Breast epithelium (tissue), 4 donors: ENCODE measurements at places on chromosomes 2 and 18.
A peak's percentile ranks its signal among the peaks of the same experiment; 100 is the strongest.

GRCh38 chr2:126915903-126916302 lies 17.2 kb downstream of the TEX51 start:
- DNase-seq, result no peak

- DNase-seq, result no peak
These were observed 3.6 kb downstream of the GALNT3 start for GRCh38 chr2:165790466-165790865.

GRCh38 chr18:25675123-25675850 lies 323.3 kb upstream of the ZNF521 start:
- DNase-seq, result no peak

- no peak for DNase-seq
These were observed 25.3 kb downstream of the MBP start for GRCh38 chr18:77107292-77107691.

DNA sequence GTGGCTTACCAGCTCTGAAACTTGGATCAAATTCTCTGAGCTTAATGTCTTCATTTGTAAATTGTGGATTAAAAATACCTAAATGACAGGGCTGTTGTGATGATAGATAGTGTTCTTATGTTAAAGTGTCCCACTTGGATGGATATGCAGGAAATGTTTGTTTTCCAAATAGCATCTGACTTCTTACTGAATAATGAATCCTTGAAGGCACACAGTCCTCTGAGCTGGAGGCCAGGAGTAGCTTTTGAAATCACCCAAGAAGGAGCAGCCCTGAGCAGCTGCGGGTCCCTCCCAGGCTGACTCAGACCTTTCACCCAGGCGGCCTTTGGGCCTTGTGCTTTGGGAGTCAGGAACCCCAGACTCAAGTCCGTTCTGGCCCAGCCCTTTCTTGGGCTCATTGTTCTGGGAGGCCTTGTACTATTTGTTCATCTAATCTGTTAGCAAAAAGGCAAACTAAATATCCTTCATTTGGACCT lies 173.0 kb upstream of the GATA6 start:
- peak; percentile 29 for DNase-seq

DNA sequence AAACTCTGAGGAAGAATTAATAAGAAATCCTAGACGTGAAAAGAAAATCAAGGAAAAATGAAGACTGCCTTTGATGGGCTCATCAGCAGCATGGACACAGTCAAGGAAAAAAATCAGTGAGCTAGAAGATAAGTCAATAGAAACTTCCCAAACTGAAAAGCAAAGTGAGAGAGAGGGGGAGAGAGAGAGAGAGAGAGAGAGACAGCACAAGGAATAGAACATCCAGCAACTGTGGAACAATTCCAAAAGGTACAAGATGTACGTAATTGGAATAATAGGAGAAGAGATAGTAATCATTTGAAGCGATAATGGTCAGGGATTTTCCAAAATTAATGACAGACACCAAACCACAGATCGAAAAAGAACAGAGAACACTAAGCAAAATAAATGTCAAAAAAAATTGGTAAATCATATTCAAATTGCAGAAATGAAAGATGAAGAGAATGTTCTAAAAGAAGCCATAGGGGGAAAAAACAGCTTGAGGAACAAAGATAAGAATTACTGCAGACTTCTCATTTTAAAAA lies 54.5 kb downstream of the TBC1D8 start:
- no peak for DNase-seq

- no peak for DNase-seq
These were observed 138.8 kb downstream of the MCFD2 start for GRCh38 chr2:46776687-46777327.

GRCh38 chr2:44533508-44533907 lies 171.8 kb downstream of the CAMKMT start:
- no peak for DNase-seq
